ENCODE measurements at places on chromosomes 7 and 10.

GRCh38 chr10:110802090-110802489, 69.6 kb upstream of the PDCD4 start:
- peak; percentile 44 for DNase-seq

GRCh38 chr10:6399879-6400278, 180.2 kb downstream of the PRKCQ start:
- peak; percentile 78 for DNase-seq

GRCh38 chr7:76292213-76292573, 10.3 kb upstream of the HSPB1 start:
- peak; percentile 63 for DNase-seq

DNA sequence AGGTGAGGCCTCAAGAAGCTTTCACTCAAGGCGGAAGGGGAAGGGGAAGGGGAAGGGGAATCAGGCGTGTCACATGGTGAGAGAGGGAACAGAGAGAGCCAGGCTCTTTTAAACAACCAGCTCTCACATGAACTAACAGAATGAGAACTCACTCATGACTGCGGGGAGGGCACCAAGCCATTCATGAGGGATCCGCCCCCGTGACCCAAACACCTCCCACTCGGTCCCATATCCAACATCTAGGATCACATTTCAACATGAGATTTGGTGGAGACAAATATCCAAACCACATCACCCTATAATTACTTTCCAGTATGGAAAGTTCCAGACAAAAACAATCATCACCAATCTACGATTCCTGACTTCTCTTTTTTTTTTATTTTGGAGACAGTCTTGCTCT, 22.9 kb downstream of the HIP1 start:
- DNase-seq = no peak

- no peak for DNase-seq
Observed at GRCh38 chr7:44846816-44847508, 925 bp downstream of the H2AZ2 start.

- DNase-seq = no peak
Observed at GRCh38 chr10:93379731-93380575, 102.2 kb downstream of the MYOF start.

DNA sequence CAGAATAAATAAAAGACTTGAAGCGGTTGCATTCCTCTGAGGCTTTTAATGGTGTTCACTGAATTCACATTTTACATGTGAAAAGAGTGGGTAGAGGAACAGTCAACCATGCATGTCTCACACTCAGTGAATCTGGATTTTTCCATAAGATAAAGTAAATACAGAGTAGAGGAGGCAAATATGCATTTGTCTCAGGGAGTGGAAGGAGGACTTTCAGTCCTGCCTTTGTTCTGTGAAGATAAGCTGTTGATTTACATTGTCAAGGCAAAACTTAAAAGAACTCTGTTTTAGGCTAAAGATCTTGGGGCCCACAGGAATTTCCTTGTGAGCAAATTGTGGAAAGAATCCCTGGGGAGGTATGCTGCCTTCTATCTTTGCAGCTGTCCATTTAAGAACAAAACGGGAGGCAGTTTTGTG, 825.3 kb upstream of the MBL2 start:
- DNase-seq = no peak

GRCh38 chr10:15805395-15806058, 54.8 kb downstream of the MINDY3 start:
- DNase-seq = no peak

- DNase-seq = no peak
Observed at GRCh38 chr10:21692916-21693315, 158.9 kb downstream of the MLLT10 start.

All from T47D (cell line).